Left lobe of liver (tissue), 2 donors: ENCODE measurements at places on chromosomes 16 and 17. TPM values are rescaled to one million over a fixed set of nuclear protein-coding genes. Genes with fewer than 3 reads are reported as not detected.

Gene KATNIP
- 7.1 TPM for total RNA-seq

GRCh38 chr17:78184868-78185267 is 2.0 kb downstream of the TK1 start:
- DNase-seq, result peak; percentile 89

- DNase-seq, result no peak
Observed at GRCh38 chr16:73228649-73229048, 180.7 kb upstream of the ZFHX3 start.

Gene CDH16
- total RNA-seq, result not detected
